ENCODE measurements at places on chromosomes 2 and 18.

GRCh38 chr18:42814618-42815017, 300.9 kb downstream of the RIT2 start:
- DNase-seq: no peak

GRCh38 chr18:3175195-3175758, 44.5 kb downstream of the MYOM1 start:
- no peak for DNase-seq

DNA sequence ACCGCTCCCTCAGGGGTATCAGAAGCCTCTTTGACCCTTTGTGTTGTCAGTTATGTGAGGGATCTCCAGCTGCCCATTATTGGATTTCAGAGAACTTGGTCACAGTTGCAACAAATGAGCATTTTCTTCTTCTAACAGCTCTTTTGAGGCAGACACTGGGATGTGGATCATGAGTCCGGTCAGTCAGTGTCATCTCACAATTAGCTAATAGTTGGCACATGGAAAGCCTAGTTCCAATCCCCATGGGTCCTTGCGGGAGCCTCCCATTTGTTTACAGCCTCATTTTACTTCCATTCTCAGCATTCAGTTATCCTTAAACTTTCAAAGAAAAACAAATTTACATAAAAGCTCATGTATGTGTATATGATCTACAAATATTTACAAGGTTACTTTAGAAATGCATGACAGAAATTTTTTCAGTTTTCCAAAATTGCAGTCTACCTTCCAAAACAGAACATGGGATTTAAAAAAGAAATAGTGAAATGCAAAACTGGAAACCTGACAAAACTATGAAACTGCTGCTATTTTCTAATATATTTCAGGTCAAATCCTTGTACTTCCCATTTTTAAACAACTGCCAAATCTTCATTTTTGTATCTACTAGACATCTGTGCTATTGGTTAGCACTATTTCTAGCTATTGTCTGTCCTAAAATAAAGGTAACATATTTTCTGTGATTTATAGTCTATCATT, 547.1 kb upstream of the ZEB2 start:
- DNase-seq: no peak

DNA sequence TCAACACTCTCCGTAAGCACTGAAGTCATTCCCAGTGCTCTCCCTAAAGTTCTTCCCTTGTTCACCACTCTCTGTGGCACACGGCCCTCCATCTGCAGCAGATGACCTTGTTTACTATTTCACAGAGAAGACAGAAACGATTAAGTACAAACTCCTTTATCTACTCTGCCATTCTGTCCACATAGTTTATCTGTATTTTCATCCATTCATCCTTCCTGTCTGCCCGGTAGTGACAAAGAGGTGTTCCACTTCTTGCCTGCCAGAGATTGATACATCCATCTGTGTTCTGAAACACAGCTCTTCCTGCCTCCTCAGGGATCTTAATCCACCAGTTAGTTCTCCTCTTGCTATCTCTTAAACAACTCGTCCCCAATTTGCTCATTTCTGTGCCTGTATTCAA, 77.9 kb upstream of the CD226 start:
- no peak for DNase-seq

GRCh38 chr2:47134386-47135090, 20.6 kb downstream of the STPG4 start:
- no peak for DNase-seq

GRCh38 chr18:60145776-60146175, 226.8 kb downstream of the MC4R start:
- DNase-seq: no peak

DNA sequence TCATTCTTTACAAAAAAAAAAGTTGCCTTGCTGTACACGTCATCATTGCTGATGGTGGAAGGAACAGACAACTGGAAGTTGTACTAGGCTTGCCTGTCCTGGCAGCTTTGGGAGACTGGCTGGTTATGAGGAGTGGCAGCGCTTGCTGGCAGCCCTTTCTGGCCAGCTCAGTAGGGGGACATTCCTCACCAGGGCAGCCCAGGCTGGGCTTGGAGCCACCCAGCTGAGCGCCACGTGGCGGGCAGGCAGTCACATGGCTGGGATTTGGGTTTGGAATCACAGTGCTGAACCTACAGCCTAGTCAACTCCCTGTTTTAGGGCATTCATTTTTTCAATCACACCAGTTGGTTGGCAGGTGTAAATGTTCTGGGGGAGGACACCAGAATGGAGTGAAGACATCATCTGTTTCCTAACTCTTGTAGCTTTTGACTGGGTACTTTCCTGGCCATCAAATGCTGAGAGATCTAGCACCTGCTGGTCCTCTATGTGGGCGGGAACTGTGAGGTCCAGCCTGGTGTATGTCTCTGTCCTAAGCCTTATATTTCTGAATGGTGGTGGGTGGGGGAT, 139.3 kb downstream of the SETBP1 start:
- DNase-seq: peak; percentile 60

DNA sequence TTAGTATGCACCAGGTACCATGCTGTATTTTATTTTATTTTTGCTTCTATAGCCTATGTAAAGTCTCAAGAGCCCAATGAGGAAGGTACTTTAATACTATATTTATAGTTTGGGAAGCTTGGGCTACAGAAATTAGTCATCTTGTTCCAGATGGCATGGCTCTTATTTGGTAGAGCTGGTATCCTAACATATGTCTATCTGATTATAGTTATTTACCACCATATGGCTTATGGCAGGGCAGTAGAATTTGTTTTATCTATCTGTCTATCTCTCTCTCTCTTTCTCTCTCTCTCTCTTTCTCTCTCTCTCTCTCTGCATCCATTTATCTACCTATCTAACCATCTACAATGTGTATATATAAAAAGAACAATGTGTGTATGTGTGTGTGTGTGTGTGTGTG, 1293.7 kb upstream of the SLC39A10 start:
- DNase-seq: no peak

DNA sequence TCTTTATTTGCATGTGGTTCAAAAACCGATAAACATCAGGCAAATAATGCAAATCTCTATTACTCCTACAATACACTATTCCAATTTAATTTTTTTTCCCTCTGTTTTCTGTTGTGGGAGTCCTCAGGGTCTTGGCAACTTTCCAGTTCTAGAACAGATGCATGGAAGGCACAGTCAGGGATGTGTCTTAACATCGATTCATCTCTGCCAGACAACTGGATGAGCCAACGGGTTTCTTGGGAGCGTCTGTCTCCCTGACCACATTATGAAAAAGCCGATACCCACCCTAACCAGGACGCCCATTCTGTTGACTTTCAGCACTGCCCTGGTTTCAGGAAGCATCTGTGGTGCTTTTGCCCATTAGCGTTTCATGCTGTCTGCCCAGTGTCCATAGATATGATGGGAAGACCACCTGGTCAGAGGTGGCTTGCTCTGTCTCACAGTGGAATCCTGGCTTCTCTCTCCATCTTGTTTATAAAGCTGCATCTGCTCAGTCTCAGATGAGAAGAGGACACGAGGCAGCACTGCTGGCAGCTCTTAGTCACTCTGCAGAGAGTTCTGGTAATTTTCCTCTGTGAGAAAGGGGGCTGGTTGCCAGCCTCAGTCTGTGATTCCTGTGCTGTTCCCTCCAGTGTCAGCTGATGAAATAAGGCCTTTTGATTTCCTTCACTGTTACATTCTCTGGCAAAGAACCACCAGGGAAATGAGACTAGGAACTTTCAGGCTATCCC, 57.9 kb upstream of the KCNE4 start:
- DNase-seq: no peak

- no peak for DNase-seq
Observed at GRCh38 chr2:39128919-39129391, 8.1 kb upstream of the SOS1 start.

GRCh38 chr2:169828141-169828811, 1.0 kb downstream of the UBR3 start:
- DNase-seq: peak; percentile 77

GRCh38 chr2:71932037-71932779, 215.5 kb downstream of the CYP26B1 start:
- DNase-seq: peak; percentile 5

DNA sequence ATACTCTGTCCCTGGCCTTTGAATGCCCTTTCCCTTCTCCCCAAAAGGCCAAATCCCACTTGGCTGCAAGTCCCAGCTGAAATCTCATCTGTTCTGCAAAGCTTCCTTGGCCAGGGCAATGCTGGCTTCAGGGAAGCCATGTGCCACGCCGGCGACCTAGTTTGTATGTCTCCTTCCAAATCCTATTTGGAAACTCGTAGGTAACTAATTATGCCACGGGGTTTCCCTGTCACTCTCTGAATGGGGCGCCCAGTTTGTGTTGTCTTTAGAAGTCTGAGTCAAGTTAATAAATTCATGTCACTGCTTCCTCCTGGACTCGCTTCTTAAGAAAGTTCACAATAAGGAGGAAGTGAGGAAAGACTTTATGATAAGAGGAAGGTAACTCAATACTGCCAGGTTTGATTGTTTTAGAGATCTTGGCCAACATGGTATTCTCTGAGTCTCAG, 19.1 kb downstream of the FHL2 start:
- no peak for DNase-seq

- DNase-seq: no peak
Observed at GRCh38 chr2:149261692-149262091, 68.7 kb upstream of the LYPD6 start.

DNA sequence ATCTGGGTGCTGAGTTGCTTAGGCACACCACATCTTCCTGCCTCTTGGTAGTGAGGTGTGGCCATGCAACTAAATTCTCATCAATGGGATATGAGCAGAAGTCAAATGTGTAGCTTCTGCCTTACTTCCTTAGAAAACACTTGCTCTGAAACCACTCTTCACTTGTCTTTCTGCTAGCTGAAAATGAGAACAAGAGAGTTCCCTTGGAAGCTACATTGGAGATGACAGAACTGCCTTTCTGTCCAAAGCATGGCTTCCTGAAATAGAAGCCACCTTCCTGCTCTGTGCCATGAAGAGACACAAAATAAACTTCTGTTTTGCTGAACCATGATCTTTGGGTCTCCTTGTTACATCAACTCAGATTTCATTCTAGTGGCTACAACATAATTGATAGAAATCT, 659.9 kb downstream of the IRS1 start:
- no peak for DNase-seq

GRCh38 chr18:25827961-25828561, 262.4 kb downstream of the SS18 start:
- DNase-seq: no peak

- peak; percentile 29 for DNase-seq
Observed at GRCh38 chr2:189698020-189698887, 23.8 kb downstream of the ANKAR start.

DNA sequence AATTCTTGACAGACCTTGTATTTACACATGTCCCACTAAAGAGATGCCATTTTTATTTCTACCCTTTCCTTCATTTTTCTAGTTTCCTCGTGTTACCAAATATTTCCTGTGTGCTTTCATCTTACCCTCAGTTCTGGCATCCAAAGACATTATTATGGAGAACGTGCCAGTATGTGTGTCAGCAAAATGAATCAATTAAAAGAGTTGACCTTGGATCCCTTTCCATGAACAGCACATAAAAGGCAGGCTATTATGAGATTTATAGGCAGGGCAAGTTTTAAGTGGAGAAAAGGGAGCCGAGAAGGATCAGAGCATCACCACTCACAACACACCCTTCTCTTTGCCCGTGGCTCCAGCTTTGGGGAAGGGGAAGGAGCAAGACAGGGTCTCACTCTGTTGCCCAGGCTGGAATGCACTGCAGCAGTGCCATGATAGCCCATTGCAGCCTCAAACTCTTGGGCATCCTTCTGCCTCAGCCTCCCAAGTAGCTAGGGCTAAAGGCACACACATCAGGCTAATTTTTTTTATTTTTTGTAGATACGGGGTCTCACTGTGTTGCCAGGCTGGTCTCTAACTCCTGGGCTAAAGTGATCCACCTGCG, 149.9 kb downstream of the GFPT1 start:
- DNase-seq: no peak

DNA sequence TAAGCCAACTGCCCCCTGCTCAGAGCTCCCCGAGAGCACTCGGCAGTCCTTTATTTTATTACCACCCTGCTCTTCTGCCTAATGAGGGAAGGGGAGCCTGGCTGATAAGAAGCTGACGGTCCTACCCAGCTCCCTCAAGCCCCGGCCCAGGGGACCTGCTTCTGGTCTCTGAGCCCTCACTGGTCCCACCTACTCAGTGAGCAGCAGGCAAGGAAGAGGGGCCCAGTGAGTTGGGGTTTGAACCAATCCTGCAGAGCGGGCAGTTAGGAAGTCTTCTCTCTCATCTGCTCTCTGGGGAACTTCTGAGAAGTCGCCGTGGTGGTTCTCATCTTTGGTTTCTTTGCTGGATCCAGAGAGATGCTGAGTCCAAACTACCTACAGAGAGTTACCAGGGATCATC, 218.9 kb downstream of the NDUFA10 start:
- no peak for DNase-seq

- DNase-seq: no peak
Observed at GRCh38 chr2:225025917-225026571, 16.2 kb downstream of the DOCK10 start.

- no peak for DNase-seq
Observed at GRCh38 chr2:191627518-191627917, 50.4 kb upstream of the NABP1 start.

DNA sequence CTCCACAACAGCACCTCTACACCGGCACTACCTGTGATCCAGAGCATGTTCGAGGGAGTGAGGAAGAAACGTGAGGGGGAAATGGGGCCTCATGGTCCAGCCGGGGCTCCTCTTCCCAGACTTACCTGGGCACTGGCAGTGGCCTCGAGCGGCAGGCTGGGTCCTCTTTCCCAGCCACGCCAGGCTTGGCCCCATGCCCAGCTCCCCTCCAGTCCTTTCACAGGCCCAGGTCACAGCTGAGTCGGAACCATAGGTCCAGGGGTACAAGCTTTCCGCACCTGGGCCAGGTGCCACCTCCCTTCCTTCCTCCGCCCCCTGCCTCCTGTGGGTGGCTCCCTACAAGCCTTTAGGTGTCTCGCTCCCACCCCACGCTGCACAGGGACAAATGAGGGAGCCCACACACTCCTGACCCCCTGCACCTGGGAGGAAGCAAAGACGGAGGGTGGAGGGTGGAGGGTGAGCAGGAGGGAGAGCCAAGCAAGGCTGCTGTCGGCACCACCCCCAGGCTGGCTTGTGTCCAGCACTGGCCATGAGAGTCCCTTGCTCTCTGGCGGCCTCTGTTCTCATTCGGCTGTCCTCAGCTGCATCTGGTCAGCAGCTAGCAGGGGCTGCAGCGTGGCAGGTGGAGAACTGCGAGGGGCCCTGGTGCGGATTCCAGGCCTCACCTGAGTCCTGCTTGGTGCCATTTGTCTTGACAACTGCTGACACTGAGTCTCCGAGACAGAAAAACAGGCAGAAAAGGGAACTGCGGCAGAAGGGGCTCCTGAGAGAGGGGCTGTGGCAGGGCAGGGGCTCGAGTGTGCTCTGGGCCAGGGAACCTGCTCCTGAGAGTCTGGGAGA, 26.8 kb downstream of the ADRA2B start:
- DNase-seq: no peak

DNA sequence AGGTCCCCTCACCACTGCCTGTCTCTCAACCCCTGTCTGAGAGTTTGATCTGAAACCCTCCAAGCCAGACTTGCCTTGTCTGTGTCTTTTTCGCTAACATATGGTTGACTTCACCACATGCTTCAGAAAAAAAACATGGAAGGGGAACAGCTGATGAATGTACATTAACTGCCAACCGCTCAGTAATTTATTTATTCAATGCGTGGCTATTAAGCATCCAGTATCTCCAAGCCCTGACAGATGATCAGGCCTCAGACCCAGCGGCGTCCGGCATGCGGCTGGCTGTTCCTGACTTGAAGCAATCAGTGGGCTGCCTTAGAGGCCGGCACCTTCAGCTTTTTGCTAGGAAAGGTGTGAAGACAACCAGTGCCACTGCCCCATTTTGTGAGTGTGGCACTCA, 62.3 kb downstream of the NGEF start:
- DNase-seq: no peak

- no peak for DNase-seq
Observed at GRCh38 chr18:65202091-65202490, 548.7 kb upstream of the CDH7 start.

- DNase-seq: no peak
Observed at GRCh38 chr2:157971702-157972101, 95.6 kb upstream of the ACVR1 start.
